ENCODE measurements at places on chromosomes 12 and 14. TPM values are rescaled to one million over a fixed set of nuclear protein-coding genes. Genes with fewer than 3 reads are reported as not detected.

Gene SLC7A8
- total RNA-seq = 4.6 TPM

Gene IRAK3
- total RNA-seq = 20.9 TPM

Gene CEBPE
- not detected for total RNA-seq

Gene ZCRB1
- total RNA-seq = 26.4 TPM

Gene TMEM116
- 9.0 TPM for total RNA-seq

Gene KRT78
- not detected for total RNA-seq

Gene ANKS1B
- total RNA-seq = 0.32 TPM

Gene ITGB7
- not detected for total RNA-seq

Gene TEX52
- not detected for total RNA-seq

Gene SIX6
- not detected for total RNA-seq

Gene NELL2
- not detected for total RNA-seq

Gene ESR2
- total RNA-seq = 0.40 TPM

Gene BHLHE41
- total RNA-seq = 3.1 TPM

Gene HOXC10
- total RNA-seq = not detected

Gene MDGA2
- total RNA-seq = not detected

Gene CYP46A1
- total RNA-seq = not detected

Gene NRIP2
- total RNA-seq = 1.0 TPM

Gene GLIPR1L1
- total RNA-seq = not detected

Gene MRPL52
- total RNA-seq = 243 TPM

Gene WSB2
- 89.1 TPM for total RNA-seq

Gene IL22
- total RNA-seq = not detected

Gene TTC8
- 14.3 TPM for total RNA-seq

Gene MYH6
- not detected for total RNA-seq

Gene OVCH1
- total RNA-seq = 0.08 TPM

Gene TRAFD1
- 76.7 TPM for total RNA-seq

Gene C14orf39
- 0.78 TPM for total RNA-seq

Gene NPFF
- total RNA-seq = 1.7 TPM

Gene REM2
- 0.32 TPM for total RNA-seq

Gene C14orf119
- 53.2 TPM for total RNA-seq

Gene FAM186B
- total RNA-seq = 0.32 TPM

Gene CLEC12A
- not detected for total RNA-seq

Gene LRR1
- 12.5 TPM for total RNA-seq

Gene GARIN6
- total RNA-seq = not detected

Gene DAO
- total RNA-seq = not detected

Gene TOX4
- total RNA-seq = 54.5 TPM

Gene CSRP2
- 43.1 TPM for total RNA-seq

Gene KRT74
- not detected for total RNA-seq
